ENCODE measurements at places on chromosomes 1 and 21. TPM values are rescaled to one million over a fixed set of nuclear protein-coding genes. Genes with fewer than 3 reads are reported as not detected.

DNA sequence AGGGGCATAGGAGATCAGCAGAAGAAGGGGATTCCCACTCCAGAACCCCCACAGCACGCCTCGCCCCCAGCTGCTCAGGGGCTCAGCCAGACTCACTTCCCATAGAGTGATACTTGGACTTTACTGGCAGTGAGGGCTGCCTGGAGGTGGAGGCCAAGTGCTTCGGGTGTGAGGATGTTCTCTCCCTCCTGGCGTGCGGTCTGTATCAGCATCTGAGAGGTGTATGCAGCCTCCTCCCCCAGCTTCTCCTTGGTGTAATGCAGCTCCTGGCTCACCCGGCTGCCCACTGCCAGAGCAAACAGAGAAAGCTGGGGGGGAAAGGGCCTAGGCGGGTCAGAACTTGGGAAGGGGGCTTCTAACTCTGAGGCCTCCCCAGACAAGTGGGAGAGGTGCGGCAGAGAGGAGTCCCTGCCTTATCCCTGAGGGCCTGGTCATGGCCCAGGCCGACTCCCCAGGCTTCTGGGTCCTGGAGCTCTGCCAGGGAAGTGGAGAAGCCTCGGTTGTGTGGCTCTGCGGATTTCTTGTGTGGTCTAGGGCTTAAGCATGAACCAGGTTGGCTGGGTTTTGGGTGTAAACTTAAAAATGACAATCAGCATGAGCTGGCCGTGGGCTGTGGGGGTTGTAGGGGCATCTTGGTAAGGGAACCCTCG, 10.9 kb downstream of the PTCH2 start:
- no peak for DNase-seq
- H3K4me3 ChIP-seq = peak overlapping the region; percentile 39
- H3K27me3 ChIP-seq = no peaks in the 10 kb centered on the region
- H3K4me1 ChIP-seq = peaks cover 20% of the 10 kb centered on the region

DNA sequence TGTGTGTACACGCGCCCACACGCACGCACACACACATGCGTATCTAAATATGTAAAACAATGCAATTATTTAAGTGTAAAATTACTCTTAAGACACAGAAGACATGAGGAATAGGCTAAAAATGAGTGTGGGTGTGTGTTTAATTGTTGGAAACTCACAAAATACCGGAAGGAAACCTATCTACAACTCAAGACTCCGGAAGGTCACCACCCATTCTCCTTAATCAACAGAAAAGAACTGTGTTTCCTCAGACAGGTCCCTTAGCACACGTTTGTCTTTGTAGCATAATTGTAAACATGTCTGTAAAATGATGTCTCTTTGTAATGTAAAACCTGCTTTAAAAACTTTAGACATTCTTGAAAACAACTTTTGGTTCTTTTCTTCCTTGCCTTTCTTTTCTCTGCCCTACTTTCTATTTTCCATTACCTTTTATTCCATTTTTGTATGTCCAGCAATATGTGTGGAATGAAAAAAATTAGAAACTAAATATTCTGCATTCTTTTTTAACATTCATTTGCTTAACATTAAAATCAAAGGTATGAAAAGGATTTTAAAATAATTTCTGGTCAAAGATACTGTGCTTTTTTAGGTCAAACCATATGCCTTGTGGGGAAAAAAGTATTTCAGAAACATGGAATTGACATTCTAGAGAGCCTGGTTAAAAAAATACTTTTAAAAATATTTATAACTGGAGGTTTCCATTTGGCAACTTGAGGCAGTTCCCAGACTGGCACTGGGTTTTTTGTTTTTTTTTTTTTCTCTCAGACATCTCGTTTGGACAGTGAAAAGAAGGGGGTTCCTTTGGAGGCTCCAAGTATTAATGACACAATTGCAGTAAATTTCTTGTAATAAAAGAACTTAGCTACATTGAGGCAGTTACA, 46.2 kb downstream of the ATP5PF start:
- H3K27me3 ChIP-seq = no peaks in the 10 kb centered on the region
- no peak overlapping the region for H3K4me3 ChIP-seq
- DNase-seq = no peak
- no peaks in the 10 kb centered on the region for H3K4me1 ChIP-seq
- no peaks in the 10 kb centered on the region for H3K36me3 ChIP-seq

NBPF20 gene
- total RNA-seq = 2.0 TPM

GRCh38 chr1:194889310-194889709, 1702.9 kb upstream of the B3GALT2 start:
- no peak for DNase-seq
- no peak overlapping the region for H3K4me3 ChIP-seq
- H3K27ac ChIP-seq = no peak overlapping the region
- peaks cover 4% of the 10 kb centered on the region for H3K36me3 ChIP-seq
- H3K27me3 ChIP-seq = no peaks in the 10 kb centered on the region
- H3K4me1 ChIP-seq = no peaks in the 10 kb centered on the region

GRCh38 chr1:3359351-3359750, 95.1 kb upstream of the ARHGEF16 start:
- no peak for DNase-seq
- H3K27me3 ChIP-seq = peaks cover 33% of the 10 kb centered on the region
- peak overlapping the region; percentile 51 for H3K27ac ChIP-seq
- H3K4me1 ChIP-seq = peaks cover 19% of the 10 kb centered on the region

OR2AK2 gene
- total RNA-seq = not detected

- DNase-seq = no peak
- H3K27ac ChIP-seq = no peak overlapping the region
- H3K4me1 ChIP-seq = no peaks in the 10 kb centered on the region
Observed at GRCh38 chr1:228029281-228029680, 22.5 kb downstream of the WNT3A start.

DNA sequence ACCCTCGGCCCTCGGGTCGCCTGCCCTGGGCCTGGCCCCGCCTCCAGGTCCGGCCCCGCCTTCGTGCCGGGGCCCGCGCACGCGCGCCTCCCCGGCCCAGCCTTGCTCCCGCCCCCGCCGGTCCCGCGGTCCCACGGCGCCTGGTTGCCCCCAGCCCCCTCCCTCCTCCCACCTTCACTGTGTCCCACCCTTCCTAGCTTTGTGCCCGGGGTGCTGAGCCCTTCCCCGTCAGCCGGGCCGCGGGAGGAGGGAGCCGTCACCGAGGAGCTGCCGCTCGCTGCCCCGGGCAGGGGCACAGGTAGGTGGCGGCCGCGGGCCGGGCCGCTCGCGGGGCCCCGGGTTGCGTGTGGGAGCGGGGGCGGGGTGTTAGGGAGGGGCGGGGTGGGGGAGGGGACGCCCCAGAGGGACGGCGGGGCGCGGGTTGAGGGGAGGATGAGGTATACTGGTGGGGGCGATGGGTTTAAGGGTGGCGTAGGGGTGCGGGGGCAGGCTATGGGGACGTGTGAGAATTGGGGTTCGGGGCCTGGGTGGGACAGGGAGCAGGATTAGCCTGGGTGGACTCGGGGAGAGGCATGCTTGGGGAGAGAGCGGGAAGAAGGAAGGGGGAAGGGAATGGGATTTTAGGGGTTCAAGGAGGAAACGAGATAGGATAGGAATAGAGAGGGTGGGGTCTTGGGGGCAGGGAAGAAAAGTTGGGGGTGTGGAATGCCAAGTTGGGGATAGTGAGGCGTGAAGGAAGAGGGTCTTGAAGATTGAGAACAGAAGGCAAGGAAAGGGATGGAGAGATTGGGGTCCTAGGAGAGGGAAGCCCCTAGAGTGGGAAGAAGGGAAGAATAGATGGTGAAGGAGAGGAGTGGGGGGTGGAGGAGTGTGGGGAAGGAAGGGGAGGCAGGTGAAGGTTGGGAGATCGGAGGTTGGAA, at the start of gene LRRC42:
LRRC42 (plus strand) TSS at position 99 of the 920 bp plus-strand sequence. CDS start 5,650 bp downstream, outside the sequence.
- H3K27me3 ChIP-seq = no peaks in the 10 kb centered on the region
- peaks cover 51% of the 10 kb centered on the region for H3K4me1 ChIP-seq
- peak within 1 kb of the TSS; percentile 94 for H3K27ac ChIP-seq
- peak within 1 kb of the TSS; percentile 95 for H3K4me3 ChIP-seq
- H3K36me3 ChIP-seq = peaks cover 6% of the 10 kb centered on the region

DNA sequence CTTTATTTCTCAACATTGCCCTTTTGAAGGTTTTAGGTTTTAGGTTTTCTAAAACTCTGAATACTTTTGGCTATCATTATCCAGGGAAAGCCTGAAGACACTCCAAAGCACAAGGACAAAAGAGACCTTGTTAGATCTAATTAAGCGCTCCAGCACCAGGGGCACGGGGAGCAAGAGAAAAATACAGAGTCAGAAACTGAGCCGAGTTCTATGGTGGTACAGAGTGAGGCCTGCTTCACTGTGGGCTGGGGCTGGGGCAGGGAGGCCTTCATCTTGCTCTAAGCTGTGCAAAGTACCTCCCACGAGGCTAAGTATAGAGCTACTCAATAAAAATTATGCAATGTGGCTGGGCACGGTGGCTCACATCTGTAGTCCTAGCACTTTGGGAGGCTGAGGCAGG, 19.7 kb upstream of the RAB4A start:
- peak overlapping the region; percentile 12 for H3K4me3 ChIP-seq
- H3K36me3 ChIP-seq = no peaks in the 10 kb centered on the region

DNA sequence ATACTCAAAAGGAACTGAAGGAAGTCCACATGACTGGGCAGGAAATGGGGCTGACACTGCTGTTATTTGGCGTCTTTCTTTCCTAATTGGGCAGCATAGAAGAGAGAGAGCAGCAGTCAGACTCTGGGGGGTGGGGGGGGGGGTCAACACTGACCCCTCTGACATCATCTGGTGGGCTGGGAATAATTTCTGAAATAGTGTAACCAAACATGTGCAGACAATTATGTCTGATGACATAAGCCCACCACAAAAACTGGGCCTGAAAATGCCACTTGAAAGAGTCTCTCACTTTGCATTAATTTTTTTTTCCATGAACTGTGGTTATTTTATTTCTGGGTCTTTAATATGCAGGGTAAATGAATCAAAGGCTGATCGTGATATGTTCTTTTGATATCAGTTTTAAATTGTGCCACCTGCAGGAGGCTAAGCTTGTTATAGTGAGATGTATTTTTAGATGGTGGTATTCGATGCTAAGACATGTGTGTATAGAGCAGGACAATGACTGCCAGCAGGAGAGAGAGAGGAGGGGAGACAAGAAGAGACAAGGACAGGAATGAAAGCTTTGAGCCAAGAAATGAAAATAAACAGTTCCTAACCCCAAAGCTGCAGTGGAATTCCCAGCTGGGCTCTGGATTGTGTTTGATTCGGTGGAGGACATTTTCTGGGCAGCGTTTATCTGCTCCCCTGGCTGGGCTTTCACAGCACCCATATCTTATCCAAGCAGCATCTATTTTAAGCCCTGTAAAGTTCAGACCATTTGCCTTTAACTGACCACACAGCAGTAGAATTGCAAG, 264.7 kb downstream of the PBX1 start:
- peaks cover 70% of the 10 kb centered on the region for H3K36me3 ChIP-seq
- peaks cover 23% of the 10 kb centered on the region for H3K4me1 ChIP-seq
- no peaks in the 10 kb centered on the region for H3K27me3 ChIP-seq
- DNase-seq = no peak
- peak overlapping the region; percentile 8 for H3K4me3 ChIP-seq

DNA sequence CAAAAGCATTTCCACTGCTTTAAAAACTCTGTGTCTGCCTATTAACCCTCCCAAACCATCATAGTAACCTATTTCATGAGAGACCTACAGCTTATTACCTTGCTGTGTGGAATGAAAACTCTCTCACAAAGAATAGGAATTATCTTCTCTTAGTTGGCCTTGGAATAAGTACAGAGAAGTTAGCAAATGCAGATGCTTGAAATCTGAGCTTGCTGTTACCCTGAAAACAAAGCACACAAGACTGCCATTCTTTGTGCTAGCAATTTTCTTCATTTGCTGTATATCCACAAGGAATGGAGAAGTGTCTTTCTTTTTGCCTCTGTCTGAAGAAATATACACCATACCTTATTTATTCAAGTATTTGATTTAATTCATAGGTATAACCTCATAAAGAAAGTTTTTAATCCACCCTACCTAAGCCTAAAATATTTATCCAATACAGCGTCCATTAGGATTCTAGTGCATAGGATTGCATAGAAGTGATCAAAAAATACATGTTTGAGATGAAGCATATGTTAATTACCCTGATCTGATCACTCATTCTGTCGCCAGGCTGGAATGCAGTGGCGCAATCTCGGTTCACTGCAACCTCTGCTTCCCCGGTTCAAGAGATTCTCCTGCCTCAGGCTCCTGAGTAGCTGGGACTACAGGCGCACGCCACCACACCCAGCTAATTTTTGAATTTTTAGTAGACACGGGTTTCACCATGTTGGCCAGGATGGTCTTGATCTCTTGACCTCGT, 451.1 kb downstream of the LTN1 start:
- H3K27ac ChIP-seq = no peak overlapping the region
- H3K27me3 ChIP-seq = no peaks in the 10 kb centered on the region
- no peaks in the 10 kb centered on the region for H3K36me3 ChIP-seq
- no peak overlapping the region for H3K4me3 ChIP-seq
- DNase-seq = no peak

RAB25 gene
- 97.9 TPM for total RNA-seq

SLC6A9 gene
- 21.0 TPM for total RNA-seq

DNA sequence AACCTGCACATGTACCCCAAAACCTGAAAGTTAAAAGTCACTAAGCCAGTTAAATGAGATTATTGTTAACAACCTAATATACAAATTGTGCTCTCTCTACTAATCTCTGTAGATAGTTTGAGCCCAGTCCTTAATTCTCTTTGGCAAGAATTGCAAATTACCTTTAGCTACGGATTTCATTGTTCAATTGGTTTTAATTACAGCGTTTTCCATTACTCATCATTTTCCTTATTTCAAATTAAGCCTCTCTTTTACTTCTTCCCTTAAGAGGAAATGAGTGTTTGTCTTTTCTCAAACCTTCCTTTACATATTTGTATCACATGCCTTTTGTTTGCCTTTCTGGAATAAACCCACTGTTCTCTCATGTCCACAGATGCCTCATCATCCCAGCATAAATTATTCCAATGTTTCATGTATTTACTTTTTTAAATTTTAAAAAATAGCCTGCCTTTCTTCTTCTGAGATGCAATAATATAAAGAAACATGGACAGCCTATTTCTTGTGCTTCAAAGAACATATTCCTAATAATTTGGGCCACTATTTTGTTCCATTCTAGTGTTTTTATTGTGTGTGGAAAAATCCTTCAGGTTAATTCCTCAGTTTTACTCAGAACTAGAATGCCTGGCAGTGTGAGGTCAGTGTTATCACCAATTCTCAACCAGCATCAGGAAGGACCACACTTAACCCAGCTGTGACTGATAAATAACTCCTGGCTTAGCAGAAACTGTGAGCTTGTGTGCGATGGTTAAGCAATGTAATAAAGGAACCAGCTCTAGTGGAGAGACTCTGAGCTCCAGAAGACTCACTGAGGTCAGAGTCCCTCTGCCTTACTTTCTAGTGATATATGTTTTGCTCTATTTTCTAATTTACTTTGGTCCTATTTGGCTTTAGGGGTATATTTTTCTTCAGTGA, 600.5 kb downstream of the LTN1 start:
- H3K27ac ChIP-seq = no peak overlapping the region
- H3K4me1 ChIP-seq = no peaks in the 10 kb centered on the region
- DNase-seq = no peak
- H3K27me3 ChIP-seq = peaks cover 3% of the 10 kb centered on the region

GRCh38 chr1:17875171-17875881, 120.2 kb downstream of the ACTL8 start:
- H3K4me1 ChIP-seq = no peaks in the 10 kb centered on the region
- no peak overlapping the region for H3K4me3 ChIP-seq
- peaks cover 26% of the 10 kb centered on the region for H3K27me3 ChIP-seq
- H3K36me3 ChIP-seq = no peaks in the 10 kb centered on the region
- no peak overlapping the region for H3K27ac ChIP-seq
